ENCODE measurements at places on chromosomes 6 and 20.
A peak's percentile ranks its signal among the peaks of the same experiment; 100 is the strongest.

DNA sequence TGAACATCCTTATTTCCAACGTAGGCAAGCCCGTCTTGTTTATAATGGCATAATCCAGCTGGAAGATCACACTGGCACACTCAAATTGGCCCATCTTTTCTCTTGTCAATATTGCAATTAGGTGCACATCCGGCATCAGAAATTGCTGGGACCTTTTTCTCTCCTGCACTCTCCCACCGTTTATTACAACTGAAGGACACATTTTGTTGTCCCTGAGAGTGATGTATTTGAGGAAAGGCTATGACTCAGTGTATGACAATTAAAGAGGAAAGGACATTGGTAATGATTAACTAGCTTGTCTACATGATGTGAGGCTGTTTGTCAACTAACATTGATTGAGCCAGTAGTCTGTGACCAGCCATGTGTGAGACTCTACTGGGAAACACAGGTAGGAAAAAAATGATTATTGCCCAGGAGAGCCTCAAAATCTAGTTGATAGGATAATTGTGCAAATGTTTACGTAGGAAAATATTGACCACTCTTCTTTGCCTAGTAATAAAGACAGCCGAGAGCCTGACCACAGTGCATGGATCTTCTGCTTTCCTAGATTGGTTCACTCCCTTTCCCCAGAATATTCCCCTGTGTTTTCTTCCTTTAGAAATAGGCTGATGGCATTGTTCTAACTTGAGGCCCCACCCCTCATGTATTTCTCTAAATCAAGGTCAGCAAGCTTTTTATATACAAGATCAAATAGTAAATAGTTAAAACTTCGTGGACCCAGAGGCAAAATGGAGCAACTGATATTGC is 230.0 kb upstream of the BTBD3 start:
- DNase-seq, result no peak

DNA sequence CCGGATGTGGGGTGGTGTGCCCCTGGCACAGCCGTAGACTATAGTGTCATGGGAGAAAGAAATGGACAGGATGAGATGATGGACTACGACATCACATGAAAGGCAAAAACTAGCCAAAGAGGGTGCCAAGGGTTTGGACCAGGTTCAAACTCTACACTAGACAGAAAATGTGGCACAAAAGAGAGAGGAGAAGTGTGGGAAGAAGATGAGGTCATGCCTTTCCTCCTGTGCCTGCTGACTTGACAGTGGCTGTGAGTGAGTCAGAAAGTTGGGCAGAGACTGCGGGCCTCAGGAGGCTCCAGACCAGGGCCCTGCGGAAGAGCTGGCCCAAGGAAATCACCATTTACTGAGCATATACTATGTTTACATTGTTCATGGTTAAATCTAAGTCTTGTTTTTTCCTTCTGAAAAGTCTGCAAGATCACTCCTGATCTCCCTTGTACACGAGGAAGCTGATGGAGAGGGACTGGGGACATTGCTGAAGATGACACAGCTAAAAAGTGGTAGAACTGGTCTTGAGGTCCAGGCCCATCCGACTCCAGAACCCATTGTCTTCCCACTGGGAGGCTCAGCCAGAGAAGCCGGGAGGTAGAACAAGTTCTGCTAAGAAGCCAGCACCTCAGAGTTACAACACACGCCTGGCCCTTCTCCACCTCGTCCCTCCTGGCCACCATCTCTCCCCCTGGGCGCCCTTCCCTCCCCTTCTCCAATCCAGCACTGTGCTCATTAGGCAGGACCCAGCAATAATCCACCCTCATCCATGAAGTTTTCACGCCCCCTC is 35.6 kb downstream of the CNKSR3 start:
- DNase-seq, result no peak

- DNase-seq, result no peak
Measured at GRCh38 chr20:1819311-1820137, 75.7 kb upstream of the SIRPA start.

GRCh38 chr6:154241581-154241980 is 115.0 kb downstream of the IPCEF1 start:
- DNase-seq, result no peak

DNA sequence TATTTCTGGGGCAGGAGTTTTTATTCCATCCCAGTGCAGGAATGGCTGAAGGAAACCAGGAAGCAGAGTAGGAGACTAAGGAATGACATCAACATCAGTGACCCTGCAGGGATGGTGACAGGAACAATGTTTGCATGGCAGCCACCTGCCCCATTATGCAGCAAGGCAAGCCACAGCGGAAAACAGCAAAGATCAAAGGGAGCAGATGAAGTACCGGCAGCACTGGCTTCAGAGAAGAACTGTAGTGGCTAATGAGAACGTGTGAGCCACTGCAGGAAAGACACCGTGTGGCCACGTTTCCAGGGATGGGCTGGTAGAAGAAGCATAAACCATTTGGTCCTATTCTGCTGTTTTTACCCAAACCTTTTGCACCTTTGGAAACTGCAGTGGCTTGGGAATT is 52.9 kb upstream of the TAB2 start:
- no peak for DNase-seq

DNA sequence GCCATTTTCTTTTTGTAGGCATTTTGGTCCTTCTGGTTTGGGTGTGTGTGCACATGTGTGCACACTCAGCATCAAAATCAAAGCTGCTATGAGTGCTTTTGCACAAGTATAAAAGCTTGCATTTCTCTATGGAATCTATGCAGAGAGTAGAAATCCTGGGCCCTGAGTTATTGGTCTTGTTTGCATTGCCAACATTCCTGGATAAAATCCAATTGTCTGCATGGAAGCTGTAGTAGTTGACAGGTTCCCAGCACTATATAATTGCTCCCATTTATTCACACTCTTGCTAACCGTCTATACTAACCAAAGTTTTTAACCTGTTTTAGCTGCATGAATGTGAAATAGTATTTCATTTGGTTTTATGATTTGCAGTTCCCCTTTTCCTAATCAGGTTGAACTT is 277.0 kb downstream of the FOXA2 start:
- DNase-seq, result no peak

GRCh38 chr20:47379433-47380150 is 23.1 kb upstream of the ZMYND8 start:
- DNase-seq, result no peak

DNA sequence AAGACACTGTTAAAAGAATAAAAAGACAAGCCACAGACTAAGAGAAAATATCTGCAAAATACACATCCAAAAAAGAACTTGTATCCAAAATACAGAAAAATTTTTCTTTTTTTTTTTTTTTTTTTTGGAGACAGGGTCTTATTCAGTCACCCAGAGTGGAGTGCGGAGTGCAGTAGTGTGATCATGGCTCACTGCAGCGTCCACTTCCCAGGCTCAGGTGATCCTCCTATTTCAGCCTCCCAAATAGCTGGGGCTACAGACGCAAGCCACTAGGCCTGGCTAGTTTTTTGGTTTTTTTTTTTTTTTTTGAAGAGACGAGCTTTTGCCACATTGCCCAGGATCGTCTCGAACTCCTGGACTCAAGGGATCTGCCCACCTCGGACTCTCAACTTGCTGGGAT is 3.1 kb downstream of the ZUP1 start:
- DNase-seq, result no peak

DNA sequence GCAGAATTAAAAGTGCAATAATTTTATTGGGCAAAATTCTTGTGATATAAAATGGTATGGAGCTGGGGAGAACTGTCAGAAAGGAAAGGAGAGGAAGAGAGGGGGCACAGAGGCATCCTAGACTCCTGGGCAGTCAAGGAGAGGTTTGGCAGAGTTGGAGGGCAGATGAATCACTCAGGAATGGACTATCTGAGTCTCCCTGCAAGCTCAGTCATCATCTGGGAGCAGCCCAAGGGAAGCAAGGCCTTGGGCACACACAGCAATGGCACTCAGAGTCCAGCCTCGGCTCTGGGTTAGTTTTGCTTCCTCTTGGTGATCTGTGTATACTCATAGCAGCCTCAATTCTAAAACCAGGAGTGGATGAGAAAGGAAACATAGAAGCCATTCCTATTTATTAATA is 67.2 kb downstream of the SLC22A1 start:
- DNase-seq, result no peak

GRCh38 chr6:51854876-51855275 is 232.5 kb downstream of the PKHD1 start:
- no peak for DNase-seq

- DNase-seq, result no peak
Measured at GRCh38 chr20:57736738-57737347, 27.0 kb upstream of the PMEPA1 start.

DNA sequence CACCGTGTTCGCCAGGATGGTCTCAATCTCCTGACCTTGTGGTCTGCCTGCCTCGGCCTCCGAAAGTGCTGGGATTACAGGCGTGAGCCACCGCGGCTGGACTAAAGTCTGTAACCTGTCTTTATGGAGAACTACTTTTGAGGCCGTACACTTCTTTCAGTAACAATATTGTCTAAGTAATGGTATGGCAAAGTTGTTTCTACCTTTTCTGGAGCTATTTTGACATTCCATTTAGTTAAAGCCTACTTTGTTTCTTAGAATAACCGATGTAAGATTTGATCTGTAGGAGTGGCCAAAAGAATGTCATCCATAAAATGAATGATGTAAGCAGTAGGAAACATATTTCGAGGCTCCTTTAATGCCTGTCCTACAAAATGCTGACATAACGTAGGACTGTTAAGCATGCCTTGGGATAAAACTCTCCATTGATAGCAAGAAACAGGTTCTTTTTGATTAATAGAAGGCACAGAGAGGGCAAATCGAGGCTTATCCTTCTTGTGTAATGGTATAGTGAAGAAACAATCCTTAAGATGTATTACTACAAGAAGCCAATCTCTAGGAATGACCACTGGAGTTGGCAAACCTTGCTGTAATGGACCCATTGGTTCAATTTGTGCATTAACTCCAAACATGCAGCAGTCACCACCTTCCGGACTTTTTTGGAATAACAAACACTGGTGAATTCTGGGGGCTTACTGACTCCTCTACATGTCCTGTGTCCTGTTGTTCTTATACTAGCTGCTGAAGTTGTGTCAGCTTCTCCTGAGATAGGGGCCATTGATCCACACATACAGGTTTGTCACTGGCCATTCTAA is 35.9 kb downstream of the HLA-DRA start:
- DNase-seq, result peak; percentile 2

GRCh38 chr6:12336121-12336971 is 46.2 kb downstream of the EDN1 start:
- no peak for DNase-seq

GRCh38 chr20:62368392-62368975 is 1.4 kb upstream of the LAMA5 start:
- peak; percentile 28 for DNase-seq

- no peak for DNase-seq
Measured at GRCh38 chr6:257031-257725, 35.1 kb upstream of the DUSP22 start.

DNA sequence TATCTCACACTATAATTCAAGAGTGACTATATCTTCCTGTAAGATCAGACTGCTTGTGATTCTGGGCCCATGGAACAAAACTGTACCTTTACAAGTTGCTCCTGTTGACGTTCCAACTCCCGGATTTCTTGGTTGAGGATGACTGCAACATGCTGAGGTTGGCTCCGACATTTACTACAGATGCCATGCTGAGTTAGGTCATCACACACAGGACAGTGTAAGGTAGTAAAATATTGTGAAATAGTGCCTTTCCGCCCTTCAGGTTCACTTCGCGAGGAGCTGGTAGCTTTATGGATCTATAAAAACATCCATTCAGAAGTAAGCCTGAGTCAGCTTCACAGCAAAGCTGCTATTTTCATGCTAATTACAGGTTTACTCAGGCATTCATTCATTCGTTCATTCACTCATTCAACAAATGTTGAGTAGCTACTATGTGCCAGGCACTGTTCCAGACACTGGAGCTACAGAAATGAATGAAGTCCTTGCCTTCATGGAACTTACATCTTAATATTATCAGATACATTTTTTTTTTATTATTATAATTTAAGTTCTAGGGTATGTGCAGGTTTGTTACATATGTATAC is 175.7 kb downstream of the REV3L start:
- DNase-seq, result no peak

- DNase-seq, result no peak
Measured at GRCh38 chr6:246352-246751, 45.9 kb upstream of the DUSP22 start.

DNA sequence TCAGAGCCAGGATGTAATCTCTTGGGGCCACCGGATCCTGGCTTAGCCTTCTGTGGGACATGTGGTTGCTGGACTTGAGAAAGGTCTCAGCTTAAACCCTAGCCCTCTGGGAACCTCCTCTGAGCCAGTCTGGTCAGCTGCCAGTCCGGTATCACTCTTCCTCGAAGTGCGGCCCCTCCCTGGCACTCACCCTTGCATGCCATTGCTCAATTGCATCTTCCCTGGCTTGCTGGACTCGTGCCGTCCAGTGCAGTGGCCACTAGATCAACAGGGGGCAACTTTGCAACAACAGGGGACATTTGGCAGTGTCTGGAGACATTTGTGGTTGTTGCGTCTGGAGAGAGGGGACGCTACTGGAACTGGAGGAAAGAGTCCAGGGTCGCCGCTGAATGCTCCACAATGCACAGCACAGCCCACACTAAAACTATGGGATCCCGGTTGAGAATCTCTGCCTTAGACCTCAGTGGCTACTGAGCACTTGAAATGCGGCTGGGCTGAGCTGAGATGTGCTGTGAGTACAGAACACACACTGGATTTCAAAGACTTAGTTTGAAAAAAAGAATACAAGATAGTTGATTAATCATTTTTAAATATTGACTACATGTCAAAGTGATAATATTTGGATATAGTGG is 152.1 kb downstream of the TFAP2C start:
- no peak for DNase-seq

GRCh38 chr6:12504325-12504966 is 212.1 kb upstream of the PHACTR1 start:
- DNase-seq, result peak; percentile 11

GRCh38 chr6:25844518-25844917 is 12.7 kb upstream of the SLC17A1 start:
- DNase-seq, result no peak

GRCh38 chr6:4359108-4359730 is 223.8 kb upstream of the ECI2 start:
- DNase-seq, result no peak

Measured in B cell (primary cell).